GM13977 (cell line): ENCODE measurements at places on chromosomes 2 and 18.

DNA sequence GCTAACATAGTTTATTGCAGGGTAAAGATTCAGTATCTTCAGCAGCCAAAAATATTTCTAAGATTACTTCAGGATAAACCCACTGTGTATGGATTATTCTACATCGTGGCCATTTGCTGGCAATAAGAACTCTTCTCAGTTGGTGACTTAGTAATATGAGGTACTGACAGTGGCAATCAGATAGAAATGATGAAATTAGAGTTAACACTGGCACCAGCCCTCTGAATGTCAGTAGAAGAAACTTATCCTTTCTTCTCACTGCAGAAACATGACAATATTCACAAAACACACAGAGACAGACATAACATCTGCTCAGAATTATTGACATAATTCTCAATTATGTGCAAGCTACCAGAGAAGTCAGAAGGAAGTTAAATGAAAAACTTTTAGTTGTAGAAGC lies 246.3 kb upstream of the COL3A1 start:
- DNase-seq = no peak

DNA sequence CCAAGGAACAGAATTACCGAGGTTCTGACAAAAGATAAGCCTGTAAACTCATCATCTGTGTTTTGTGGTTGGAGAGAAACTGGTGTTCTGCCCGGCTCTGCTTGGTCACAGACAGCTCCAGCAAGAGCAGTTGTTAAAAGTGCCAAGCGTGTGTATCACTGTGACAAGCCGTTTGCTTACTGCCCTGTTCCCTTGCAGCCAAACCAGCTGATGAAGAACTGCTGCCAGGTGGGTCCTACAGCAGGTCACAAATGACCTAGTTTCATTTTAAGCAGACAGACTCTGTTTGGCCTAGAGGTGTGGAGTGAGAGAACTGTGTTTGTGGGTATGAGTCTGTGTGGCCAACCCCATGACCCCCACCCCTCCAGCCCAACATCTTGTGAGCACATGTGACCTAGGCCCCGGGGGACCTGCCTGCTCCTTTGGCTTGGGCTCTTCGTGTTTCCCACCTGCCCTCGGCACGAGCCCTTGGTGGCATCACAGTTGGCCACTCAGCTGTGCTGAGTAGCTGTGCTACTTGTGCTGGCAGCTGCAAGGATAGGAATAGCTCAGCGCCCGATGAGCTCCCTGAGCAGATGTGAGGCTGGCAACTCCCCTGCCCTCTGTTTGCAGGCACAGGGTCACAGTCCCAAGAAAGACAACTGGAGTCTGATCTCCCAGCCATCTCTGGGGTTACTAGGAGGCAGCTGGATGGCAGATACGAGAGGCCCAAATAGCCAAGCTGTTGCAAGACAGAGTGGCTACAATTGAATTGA lies 9.7 kb downstream of the OXER1 start:
- peak; percentile 53 for DNase-seq

DNA sequence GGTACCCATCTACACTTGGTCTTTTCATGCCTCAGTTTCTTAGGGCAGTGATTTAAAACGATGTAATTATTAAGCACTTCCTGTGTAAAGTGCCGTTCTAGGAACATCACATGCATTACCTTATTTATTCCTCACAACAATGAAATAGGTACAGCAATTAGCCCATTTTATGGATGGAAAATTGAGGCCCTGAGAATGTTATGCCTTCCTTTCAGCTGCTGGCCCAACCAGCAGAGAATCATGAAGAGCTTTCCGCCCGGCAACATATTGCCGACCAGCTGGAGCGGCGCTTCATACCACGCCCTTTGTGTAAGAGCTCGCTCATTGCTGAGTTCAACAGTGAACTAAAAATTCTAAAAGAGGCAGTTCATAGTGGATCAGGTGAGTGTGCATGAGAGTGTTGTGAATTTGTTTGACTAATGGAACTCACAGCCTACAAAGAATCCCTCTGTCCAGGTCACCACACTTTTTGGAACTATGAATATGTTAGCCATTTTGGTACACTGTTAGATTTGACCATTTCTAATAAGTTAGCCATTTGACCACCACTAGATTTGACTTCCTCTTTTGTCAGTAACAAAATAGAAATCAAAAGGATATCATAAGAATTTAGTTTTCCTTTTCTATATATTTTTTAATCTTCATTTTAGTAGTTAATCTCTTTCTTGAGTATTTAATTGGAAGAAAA lies 25.6 kb upstream of the RPE start:
- DNase-seq = no peak

DNA sequence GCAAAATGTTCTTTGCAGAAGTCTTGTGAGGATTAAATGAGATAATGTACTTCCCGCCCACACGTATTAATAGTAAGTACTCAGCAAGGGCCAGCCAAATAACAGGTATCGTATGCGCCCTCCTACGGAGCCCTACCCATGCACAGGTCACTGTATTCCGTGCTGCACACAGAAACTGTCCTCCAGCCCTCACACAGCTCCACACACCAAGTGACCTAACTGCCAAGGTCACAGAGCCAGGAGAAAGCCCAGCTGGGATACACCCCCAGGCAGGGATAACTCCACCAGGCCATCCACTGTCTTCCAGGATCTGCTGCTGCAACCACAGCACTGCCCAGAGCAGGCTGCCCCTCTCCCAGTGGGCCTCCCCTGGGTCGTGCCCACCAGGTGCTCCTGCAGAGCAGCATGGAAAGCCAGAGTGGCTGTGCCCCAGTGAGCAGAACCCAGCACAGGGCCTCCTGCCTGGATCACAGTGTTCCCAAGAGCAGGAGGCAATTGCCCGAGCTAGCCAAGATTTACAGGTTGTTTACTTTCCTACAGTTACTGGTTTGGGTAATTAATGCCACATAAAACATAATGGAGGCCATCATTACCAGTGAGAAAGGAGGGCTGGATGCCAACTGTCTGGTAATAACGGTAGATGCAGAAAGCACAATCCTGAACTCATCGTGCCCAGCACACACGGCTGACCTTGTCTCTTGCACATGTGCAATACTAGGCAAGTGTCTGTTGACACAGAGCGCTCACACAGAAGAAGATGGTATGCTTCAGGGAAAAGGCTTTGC lies 24.4 kb downstream of the TFCP2L1 start:
- DNase-seq = no peak

DNA sequence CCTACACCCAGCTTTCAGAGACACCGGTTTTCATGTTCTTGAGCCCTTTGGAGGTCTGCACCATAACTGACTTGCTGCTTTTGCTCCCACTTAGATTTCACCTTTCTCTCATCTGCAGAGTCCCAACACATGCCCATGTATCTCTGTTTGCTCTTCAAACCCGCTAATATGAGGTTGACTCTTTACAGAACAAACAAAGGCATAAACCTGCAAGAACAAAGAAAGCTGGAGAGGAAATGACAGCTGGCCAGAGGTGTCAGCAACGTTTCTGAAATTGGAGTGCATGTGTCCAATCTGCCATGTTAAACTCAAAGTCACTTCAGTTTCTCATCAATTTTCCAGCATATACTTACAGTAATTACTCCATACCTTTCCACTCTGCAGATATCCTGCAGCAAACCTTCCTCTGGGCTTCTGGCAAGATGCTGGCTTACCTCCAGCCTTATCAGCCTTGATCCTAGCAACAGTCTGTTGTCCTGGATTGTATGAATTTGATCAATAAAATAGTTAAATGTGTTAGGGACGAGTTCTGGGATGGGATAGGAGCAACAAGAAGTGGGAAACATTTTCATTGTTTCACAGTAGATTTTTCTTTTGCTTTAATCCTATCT lies 157.4 kb downstream of the FHOD3 start:
- no peak for DNase-seq

GRCh38 chr2:197304556-197305011 lies 6.0 kb downstream of the ANKRD44 start:
- no peak for DNase-seq

GRCh38 chr18:22052405-22053105 lies 116.8 kb upstream of the GATA6 start:
- no peak for DNase-seq

DNA sequence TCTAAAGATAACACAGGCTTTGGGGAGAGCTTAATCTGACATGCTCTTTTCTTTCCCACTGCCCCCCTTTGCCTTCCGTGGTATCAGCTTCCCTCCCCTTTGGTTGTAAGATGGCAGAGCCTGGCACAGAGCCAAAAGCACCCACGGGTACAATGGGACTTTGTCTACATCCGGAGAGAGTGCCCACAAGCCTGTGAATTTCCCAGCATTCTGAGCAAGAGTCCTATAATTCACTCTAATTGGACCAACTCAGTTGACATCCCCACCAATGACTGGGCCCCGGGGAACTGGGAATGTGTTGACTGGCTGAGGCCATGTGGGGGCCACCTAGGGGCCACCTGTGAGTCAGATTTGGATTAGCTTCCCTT lies 20.1 kb upstream of the C2orf72 start:
- no peak for DNase-seq

DNA sequence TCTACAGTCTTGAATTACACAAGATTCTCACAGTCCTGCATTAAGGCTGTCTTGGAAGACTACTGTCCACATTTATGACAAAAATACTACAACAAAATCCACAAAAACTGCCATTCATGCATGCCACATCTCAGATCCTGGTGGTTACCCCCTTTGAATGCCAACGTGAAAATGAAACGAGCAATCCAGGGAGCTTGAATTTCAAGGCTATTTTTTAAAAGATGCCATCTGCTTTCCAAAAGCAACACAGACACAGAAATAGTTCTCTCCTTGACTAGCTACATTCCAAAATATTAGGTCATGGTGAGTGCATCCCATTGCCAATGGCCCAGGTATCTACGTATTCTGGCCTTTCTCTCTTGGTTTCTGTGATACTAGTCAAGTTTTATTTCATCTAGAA lies 36.3 kb downstream of the IRS1 start:
- no peak for DNase-seq

- DNase-seq = no peak
Observed at GRCh38 chr2:16060125-16060935, 120.0 kb downstream of the MYCN start.

GRCh38 chr18:54173980-54174630 lies 50.4 kb downstream of the MBD2 start:
- no peak for DNase-seq

- no peak for DNase-seq
Observed at GRCh38 chr2:235911125-235911524, 257.1 kb downstream of the GBX2 start.

DNA sequence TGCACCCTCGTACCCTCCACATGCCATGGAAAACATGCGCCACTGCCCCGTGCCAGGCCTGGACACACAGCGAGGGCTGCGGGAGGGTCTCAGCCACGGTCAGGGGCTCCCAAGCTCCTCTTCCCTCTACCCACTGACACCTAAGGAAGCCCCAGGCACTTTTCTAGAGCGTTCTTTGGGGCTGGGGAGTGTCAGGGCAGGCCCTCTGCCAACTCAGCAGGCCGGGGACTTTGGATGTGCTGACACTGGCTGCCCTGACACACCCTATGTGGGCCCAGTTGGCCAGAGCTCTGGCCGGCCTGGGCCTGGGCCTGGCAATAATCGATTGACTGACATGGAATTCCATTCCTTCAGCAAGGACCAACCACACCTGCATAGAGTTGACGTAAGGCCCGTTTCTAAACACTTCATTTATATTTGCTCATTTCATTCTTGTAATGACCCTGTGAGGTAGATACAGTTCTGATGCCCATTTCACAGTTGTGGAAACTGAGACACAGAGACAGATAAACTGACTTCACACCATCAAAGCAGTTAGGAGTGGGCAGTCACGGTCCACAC lies 70.5 kb downstream of the ZFP36L2 start:
- DNase-seq = no peak

DNA sequence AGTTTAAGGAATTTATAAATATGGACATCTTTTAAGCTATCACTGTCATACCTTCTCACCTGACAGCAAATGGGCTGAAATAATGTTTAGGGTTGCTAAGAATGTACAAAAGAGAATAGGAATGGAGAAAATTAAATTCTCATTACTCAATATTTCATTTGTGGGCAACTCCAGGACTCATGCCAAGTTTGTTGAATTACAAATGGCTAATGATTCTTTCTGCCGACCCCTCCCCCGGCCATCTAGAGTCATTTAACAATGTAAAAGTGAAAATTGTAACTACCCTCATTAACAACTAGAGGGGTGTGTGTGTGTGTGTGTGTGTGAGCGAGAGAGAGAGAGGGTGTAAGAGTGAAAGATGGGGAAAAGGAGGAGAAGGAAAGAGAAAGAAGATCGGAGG lies 708.5 kb upstream of the FAM98A start:
- no peak for DNase-seq

- no peak for DNase-seq
Observed at GRCh38 chr2:31089645-31090044, 48.6 kb downstream of the GALNT14 start.

DNA sequence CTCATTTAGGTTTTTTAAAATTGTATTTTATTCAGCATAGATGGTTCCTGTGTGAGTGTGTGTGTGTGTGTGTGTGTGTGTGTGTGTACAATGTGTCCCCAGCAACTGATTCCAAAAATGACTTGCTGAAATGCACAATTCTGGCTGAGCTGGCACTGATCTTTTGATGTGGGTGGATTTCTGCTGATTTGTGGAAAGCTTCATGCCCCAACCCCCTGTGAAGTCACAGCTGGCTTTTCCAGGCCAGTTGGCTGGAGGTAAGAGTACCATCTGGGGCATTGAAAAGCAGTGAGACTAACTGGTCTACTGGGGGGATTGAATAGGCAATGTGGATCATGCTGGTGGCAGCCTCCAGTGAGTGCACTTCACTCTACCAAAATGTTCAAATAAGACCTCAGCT lies 187.2 kb downstream of the LRRTM1 start:
- no peak for DNase-seq

- no peak for DNase-seq
Observed at GRCh38 chr2:97834610-97835009, 121.2 kb downstream of the ZAP70 start.

- DNase-seq = no peak
Observed at GRCh38 chr2:120488531-120488930, 142.6 kb downstream of the INHBB start.

GRCh38 chr2:130896813-130897212 lies 60.1 kb downstream of the ARHGEF4 start:
- no peak for DNase-seq

DNA sequence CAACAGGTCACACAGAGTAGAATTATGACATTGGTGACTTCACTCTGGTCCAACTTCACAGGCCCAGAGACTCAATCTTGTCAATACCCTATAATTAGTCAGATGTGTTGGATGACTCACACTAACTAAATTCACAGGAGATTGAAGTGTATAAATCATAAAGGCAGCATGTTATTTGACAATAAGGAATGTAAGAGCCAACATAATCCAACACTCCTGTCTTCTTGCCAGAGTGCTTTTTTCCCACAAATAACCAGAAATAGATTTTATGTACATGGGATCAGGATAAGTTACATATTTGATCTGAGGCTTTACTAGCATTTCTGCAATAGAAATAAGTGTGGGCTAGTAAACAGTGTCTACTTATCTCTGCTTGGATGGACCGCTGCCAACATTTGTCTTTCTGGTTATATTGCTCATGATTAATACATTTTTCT lies 42.2 kb upstream of the ZSWIM2 start:
- no peak for DNase-seq

GRCh38 chr2:235619544-235619943 lies 125.7 kb downstream of the AGAP1 start:
- no peak for DNase-seq
